ENCODE measurements at places on chromosomes 16 and 17.

DNA sequence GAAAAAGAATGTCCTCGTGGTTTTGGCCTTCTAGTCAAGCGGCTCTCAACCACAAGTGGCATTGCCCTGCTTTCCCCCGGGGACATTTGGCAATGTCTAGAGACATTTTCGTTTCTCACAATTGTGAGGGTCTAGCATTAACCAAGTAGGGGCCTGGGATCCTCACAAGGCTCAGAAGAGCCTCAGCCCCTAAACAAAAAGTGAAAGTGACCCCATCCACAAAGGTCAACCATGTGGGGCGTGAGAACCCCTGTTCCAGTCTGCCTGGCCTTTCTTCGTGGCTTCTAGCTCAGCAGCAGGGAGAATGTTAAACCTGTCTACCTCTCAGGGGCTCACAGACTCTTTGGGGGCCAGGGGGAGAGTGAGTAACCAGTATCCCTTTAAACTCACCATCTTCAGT lies 4.8 kb upstream of the RPL38 start:
- no peak for DNase-seq

GRCh38 chr16:49442805-49443204 lies 69.2 kb downstream of the C16orf78 start:
- DNase-seq: no peak

DNA sequence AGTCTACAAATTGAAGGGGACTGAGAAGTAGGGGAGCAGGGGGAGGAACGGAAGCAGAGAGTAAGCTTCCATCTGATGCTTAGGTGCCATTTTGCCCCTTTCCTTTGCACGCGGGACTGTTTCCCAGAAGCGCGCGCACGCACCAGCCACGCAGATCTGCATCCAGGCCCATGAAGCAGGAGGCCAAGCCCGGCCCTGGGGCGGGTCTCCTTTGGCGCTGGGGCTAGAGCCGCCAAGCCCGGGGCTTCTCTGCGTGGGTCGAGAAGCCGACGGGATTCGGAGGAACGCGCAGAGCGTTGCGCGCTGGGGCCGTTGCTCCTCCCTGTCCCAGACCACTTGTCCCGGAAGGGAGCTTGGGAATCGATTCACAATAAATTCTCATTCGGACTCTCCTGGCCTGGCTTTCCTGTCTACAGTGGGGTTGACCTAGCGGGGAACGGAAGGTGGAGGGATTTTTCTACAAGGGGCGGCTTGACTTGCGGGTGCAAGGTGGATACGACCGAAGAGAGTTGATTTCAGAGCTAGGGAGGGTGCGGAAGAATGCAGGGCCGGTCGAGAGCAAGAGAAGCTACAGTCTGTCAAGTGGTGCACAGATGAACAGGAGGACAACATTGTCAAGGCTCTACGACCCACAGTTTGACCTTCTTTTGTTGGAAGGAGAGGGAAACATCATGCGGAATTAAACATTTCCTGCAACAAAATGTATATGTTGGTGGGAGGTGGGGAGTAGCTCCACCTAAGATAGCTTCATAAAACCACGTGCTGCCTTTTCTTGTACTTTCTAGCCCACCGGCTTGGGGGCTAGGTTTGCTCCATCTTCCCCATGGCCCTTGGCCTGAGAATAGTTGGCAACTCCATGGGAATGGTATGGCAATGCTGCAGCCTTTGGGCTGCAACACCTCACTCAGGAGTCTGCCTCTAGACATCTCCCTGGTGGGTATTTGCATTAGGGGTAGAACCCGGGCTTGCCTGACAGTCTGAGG lies 4.5 kb downstream of the HOXB9 start:
- no peak for DNase-seq

DNA sequence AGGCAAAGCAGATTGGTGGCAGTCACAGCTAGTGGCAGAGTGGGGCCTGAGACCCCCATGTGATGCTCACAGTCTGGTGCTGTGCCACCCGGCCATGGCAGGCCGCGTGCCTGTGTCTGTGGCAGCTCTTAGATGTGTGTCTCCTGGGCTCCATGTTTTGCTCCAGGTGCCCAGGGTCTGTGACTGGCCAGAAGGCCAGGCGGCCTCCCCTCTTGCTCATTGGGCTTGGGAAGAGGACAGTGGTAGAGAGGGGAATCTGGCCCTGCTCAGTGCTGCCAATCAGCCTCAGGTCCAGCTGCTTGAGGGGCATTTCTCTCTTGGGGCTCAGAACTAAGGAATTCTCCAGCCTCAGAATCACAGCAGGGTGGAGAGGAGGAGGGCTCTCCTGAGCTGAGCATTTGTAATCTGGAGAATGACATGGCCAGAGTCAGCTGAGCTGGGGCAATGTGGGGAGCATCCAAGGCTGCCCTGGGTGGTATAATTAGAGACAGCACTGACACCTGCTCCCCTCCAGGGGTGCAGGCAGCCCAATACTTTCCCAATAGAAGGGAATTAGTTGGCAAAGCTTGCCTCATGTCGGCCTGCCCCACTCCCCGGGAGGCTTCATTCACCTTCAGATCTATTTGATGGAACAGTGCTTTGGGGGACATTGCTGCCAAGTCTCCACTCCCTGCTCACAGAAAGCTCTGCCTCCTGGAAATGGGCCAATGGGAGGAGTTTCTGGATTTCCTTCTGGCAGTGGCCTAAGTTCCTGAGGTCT lies 2.7 kb upstream of the LASP1NB start:
- DNase-seq: no peak

GRCh38 chr16:85293904-85294642 lies 181.8 kb upstream of the CIBAR2 start:
- DNase-seq: no peak

GRCh38 chr16:85326113-85326793 lies 214.0 kb upstream of the CIBAR2 start:
- DNase-seq: no peak

DNA sequence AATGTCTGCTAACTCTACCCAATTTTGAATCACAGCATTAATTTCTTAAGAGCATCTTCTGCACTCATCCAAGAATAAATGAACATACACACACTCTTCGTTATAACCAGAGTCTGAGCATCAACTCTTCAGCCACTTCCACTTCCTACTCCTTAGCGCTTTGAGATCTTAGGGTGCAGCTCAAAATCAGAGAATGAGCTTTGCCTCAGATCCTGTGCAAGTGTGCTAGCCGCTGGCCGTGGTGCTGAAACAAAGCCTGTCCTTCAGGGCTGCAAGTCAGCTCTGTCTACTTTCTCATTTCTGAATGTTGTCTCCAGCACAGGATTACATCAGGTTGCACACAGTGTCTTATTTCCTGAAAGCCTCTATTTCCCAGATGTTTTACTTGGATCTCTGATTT lies 165.4 kb downstream of the AIPL1 start:
- DNase-seq: no peak

DNA sequence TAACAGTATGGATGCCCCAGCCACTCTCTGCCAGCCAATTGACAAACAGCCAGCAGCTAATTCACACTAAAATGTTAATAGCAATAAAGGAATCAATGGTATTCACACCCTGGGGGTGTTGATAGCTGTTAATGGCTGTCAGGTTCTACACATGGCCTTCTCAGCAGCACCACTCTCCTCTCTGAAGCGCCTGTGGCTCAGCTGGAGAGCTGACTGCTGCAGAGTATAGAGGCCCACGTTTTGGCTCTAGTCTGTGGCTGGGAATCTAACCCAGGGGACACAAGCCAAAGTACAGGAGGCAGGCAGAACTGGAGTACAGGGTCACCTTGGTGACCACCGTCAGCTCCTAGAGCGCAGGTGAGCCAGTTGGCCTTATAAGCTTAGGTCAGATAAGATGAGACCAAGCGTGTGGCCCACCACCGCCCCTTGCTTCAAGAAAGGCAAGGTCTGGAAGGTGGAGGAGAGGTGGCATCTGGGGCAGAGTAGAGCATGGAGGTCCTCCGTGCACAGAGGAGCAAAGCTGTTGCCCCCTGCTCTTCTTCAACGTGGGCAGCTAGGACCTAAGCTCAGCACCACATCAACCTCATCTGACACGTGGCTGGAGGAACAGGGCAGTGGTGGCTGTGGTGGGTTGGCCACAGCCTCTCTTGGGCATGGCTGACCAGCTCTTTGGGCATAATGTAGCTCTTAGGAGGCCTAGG lies 25.4 kb downstream of the CCR7 start:
- DNase-seq: no peak

- DNase-seq: no peak
Measured at GRCh38 chr17:50768346-50768761, 1.0 kb upstream of the ANKRD40CL start.

GRCh38 chr17:80832266-80832676 lies 159.4 kb upstream of the CHMP6 start:
- DNase-seq: no peak

DNA sequence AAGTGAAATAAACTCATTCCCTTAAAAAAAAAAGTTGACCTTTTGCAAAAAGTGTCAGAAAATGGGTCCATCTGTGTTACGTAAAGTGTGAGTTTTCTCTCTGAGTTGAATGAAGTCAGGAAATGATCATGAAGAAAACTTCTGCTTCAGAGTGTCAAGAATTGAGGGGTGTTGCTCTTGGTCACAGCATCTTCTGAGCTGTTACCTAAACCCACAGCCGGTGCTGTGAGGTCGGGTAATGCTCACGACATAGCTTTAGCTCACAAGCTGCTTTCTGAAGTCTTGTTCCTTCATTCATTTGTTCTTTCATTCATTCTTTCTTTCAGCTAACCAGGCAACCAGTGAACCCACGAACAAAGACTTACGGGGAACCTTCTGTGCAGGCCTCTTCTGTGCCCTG lies 372.1 kb downstream of the CPPED1 start:
- no peak for DNase-seq

DNA sequence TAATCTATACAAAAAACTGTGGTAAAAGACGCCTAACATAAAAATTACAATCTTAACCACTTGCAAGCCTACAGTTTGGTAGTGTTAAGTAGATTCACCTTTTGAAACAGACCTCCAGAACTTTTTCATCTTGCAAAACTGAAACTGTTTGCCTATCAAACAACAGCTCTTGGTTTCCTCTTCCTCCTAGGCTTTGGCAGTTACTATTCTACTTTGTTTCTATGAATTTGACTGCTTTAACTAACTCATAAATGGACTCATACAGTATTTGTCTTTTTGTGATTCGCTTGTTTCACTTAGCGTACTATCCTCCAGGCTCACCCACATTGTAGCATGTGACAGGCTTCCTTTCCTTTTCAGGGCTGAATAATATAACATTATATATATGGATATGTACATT lies 97.0 kb downstream of the PRKCA start:
- no peak for DNase-seq

- DNase-seq: no peak
Measured at GRCh38 chr17:79792984-79793923, 3.6 kb downstream of the CBX8 start.

GRCh38 chr17:3039736-3040135 lies 23.7 kb downstream of the OR1D5 start:
- DNase-seq: no peak

DNA sequence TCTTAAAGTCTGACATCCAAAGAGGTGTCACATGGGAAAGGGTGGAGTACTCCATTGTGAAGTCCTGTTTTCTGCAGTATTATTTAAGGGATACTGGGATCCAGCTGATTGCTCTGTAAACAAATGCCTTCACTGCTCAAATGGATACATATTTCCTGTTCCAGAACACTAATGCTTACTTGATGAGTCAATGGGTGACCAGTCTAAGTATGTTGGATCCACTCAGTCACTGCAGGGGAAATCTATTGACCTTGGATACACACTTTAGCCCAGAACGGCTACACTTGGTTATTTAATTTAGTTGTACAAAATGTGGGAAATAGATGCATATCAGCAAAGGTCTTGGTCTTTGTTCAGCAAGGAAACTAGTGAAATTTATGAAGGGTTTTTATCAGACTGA lies 261.4 kb downstream of the MAP2K4 start:
- DNase-seq: peak; percentile 27

DNA sequence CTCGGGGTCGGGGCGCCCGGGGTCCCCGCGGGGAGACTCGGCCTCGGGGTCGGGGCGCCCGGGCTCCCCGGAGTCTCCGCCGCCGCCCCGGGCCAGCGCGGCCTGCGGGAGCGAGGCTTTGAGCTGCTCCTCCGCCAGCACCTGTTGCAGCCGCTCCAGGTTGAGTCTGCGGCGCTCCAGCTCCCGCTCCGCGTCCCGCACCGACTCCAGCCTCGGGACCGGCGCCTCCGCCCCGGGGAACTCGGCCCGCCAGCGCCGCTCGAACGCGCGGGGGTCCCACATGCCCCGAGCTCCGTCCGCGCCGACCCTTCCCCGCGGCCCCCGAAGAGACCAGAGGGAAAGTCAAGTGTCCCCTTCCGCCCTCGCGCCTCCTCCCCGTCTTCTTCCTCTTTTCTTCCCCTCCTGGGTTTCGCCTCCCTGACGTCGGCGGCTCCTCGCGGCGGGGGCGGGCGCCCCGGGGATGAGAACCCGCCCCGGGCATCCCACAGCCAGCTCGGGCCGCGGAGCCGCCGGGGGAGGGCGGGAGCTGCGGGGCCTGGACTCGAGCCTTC lies 40.8 kb upstream of the BHLHA9 start:
- no peak for DNase-seq

GRCh38 chr16:531494-532125 lies 4.1 kb downstream of the CAPN15 start:
- no peak for DNase-seq

GRCh38 chr16:52051414-52052172 lies 495.4 kb downstream of the TOX3 start:
- no peak for DNase-seq

DNA sequence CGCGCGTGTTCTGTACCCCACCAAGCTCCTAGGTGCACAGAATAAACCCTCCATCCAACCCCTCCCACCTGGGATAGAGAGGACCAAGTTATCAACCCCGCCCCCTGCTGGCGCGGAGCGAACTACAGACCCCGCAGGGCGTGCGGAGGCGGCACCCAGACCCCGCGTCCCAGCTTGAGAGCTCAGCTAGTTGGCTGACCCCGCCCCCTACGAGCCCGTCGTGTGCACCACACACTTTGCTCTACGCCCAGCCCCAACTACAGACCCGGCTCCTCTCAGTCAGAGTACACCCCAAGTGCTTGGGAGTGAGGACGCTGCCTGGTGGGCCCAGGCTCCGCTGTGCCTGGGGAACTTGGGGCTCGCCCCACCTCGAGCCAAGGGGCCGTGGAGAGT lies 1.5 kb downstream of the GRIN2A start:
- no peak for DNase-seq

DNA sequence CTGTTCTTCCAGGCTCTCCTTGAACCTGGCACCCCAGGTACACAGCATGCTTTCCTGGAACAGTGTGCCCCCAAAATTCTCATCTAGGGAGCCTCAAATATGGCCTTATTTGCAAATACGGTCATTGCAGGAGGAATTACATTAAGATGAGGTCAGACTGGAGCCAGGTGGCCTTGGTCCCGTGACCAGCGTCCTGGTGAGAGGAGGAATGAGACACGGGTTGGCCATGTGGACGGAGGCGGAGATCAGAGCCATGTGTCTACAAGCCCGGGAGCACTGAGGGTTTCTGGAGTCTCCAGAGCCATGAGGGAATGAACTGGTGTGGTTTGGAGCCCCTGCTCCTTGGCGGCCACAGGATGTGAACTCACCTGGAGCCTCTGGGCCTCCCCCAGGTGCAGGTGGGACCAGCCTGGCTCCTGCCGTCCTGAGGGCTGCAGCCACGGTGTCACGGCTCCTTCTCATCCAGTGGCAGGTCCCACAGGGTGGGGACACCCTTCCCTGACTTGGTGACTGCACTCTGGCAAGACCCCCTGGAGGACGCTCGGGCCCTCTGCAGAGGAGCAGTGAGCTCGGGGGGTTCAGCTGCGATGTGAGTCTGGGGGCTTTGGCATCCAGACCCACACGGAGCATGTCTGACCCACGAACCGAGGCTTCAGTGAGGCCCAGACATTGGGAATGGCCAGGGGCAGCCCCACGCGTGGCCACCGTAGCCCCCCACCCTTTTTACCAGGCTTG lies 21.8 kb upstream of the GNG13 start:
- no peak for DNase-seq

Measured in glomerular endothelial cell (primary cell).